ENCODE measurements at places on chromosomes 6 and 20.

DNA sequence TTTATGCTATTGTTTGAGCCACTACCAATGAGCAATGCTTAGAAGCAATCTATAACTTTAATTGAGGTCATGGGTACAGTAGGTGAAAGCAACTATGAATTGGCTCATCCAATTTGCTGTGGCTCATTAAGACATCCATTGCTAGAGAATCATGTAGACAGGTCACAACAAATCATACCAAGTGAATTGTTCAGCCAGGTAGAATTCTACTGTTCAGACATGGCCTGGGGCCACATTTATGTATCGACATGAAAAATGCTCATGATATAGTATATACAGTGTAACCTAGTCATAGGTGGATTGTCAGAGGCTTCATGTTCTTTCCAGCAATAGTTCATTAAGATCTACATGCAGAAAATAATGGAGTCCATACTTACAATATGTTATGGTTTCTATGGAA, 633.7 kb upstream of the EYS start:
- DNase-seq: no peak

DNA sequence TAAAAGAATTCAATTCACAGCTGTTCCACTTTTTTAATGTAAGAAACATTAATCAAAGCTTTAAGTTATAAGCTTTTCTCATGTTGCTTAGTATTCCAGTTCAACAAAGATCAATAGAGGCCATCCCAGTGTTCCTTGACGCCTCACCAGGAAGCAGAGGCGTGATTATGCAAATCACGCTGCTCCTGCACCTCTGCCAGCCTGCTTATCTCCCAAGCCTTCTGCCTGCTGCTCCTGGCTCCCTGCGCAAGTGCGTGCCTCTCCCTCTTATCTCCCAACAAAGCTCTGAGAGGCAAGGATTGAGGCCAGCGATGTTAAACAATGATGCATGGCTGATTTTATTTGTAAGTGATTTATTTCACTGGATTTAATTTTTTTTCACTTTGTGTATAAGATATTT, 42.8 kb downstream of the INSM1 start:
- no peak for DNase-seq

GRCh38 chr6:12749531-12750379, 33.2 kb downstream of the PHACTR1 start:
- no peak for DNase-seq

GRCh38 chr20:10877342-10877741, 203.5 kb upstream of the JAG1 start:
- DNase-seq: no peak

DNA sequence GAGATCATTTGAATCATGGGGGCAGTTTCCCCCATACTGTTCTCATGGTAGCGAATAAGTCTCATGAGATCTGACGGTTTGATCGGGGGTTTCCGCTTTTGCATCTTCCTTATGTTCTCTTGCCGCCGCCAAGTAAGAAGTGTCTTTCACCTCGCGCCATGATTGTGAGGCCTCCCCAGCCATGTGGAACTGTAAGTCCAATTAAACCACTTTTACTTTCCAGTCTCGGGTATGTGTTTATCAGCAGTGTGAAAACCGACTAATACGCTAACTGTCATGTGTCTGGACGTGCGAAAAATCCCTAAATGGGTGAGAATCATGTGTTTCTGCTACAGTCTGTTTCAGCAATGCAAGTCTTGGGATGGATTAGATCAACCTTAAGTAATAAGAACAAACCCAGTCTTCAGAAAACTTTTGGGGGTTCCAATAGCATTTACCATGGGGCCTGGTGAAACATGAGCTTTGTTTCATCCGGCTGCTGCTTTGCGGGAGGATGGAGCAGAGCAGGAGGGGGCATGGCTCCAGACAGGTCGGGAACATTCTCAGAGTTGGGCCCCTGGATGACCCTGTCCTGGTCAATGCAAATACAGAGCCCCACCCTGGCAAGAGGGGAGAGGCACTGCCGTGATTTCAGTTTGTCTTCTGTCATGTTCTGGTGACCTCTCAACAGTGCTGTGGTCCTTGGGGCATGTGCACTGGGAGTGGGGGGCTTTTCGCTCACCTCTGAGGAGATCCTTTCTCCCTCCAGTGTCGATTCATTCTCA, 41.5 kb downstream of the CTCFL start:
- no peak for DNase-seq

GRCh38 chr20:49786196-49786595, 26.4 kb upstream of the SLC9A8 start:
- no peak for DNase-seq

GRCh38 chr6:382883-383810, 8.4 kb upstream of the IRF4 start:
- no peak for DNase-seq

GRCh38 chr20:46901638-46902037, 7.0 kb downstream of the EYA2 start:
- DNase-seq: no peak

GRCh38 chr6:36793296-36793912, 45.8 kb downstream of the CPNE5 start:
- no peak for DNase-seq

- no peak for DNase-seq
These were observed 43.8 kb downstream of the POPDC3 start for GRCh38 chr6:105135907-105136430.

DNA sequence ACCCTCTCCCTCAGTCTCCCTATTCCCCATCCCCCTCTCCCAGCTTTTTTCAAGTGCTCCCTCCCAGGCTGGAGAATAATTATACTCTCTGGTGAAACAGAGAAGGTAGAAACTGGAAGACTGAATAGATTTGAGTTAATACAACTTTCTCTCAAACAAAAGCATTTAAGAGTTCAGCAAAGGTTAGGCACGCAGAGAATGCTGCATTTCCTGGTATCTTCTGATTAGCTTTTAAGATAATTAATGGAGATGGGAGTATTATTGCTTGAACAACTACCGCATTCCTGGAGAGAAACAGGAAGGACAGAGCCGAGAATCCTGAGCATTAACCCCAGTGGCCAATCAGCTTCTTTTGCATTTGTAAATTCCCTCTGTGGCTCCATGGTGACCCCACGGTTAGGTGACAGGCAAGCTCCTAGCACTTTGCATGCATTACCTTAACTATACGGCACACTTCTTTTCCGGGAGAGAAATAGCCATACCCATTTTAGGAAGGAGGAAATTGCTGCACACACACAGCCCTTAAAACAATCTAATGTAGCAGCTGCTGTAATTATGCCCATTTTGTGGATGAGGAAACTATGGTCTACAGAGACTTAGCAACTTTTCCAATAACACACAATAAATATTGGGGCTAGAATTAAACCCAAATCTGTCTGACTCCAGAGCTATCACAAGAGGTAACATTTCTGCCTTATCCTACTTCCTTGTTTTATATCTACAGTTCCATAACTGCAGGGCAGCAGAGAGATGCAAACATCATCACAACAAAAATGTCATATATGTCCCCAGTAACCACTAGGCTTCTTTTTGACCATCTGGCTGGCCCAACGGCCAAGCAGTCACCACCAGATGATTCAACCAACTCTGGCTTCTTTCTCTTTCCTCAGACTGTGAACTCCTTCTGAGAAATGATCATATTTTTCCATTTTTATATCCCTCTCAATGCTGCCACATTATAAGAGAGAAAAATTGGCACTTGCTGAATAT, 169.9 kb downstream of the CD24 start:
- DNase-seq: no peak

- DNase-seq: no peak
These were observed 154.9 kb downstream of the FOXA2 start for GRCh38 chr20:22429175-22430153.

GRCh38 chr6:161372422-161372793, 98.5 kb upstream of the AGPAT4 start:
- no peak for DNase-seq

GRCh38 chr6:158737710-158738615, 81.2 kb downstream of the EZR start:
- DNase-seq: no peak

DNA sequence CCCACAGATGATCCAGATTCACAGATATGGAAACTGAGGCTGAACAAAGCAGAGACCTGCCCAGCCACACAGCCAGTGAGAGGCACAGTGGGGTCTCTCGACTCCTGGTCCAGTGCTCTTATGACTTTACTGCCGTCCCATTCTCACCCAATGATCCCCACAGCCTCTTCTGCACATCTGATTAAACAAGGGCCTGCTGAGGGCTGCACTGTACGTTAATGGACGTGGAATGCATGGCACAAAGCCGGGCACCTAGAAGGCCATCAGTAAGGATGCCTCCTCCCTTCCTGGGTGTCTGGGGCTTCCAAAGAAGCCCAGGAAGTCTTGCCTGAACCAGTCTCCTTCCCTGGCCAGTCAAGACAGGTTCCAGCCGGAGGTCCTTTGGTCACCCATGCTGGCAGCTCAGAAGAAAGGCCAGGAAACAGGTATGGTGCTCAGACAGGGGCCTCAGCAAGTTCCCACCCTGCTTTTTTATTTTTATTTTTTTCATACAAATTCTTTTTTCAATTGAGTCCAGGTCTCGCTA, 3.8 kb downstream of the TFEB start:
- DNase-seq: no peak

DNA sequence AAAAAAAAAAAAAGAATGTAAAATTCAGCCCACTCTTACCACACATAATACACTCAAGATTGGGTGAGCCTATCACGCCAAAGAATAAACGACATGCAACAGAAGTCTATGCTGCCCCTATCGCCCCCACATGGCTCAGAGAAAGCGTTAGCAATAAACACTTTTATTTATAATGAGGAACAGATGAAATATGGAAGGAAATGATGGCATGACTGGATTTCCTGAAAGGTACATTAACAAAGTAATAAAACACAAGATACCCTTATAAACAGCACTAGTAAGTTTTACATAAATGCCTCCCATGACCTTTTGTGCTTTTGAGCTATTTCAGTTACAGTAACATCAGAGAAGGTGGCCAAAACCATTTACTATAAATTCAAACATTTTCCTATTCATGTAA, 71.4 kb upstream of the SCAF8 start:
- no peak for DNase-seq

GRCh38 chr20:6636209-6637159, 131.0 kb upstream of the BMP2 start:
- no peak for DNase-seq

DNA sequence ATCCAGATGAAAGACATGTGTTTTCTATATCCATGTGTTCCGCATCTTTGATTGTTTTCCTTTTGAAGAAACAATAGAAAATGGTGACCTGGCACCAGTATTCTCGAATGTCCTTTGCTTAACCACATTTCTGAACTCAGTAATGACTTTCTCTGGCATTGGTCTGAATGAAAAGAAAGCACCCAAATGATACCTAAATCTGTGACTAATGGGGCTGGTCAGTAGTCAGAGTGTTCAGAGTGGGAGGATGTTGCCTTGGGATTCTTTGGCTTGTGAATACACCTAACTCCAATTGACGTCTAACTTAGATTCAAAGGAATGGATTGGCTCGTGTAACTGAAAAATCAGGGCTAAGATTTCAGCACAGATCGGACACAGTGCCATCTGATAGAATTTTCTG, 27.1 kb downstream of the PARD6B start:
- DNase-seq: no peak

GRCh38 chr6:137542713-137543112, 48.5 kb upstream of the OLIG3 start:
- no peak for DNase-seq

GRCh38 chr6:105593056-105593690, 190.3 kb upstream of the PREP start:
- no peak for DNase-seq

DNA sequence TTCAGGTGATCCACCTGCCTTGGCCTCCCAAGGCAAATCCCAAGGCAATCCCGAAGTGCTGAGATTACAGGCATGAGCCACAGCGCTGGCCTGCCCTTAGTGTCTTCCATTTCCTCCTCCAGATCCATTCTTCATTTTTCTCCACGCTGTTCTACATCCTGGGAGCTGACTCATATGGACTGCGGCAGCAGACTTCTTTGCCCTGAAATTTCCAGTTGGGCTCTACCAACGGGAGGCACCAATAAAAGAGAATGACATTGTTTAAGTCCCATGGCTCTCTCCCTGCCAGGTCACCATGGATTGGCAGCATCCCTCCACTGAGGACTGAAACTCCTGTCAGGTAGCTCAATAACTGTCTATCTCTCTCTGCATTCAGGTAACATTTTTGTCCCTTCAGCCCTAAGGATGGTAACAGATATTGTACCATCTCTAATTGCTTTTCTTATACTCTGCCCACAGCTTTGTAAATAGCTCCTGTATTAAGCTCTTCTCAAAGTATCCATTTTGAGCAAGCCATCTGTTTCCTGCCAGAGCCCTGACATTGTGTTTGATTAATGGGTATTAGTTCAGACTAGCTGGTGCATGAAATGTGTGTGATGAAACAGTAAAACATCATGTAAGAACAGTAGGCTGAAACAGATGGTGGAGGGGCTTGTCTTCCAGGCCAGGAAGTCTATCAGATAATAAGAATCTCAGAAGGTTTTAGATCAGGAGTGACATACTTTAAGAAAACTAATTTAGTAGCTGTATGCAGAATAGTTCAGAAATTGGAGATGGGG, 3.6 kb downstream of the TBCC start:
- no peak for DNase-seq

- DNase-seq: no peak
These were observed 163.9 kb downstream of the SCP2D1 start for GRCh38 chr20:18977441-18977840.

DNA sequence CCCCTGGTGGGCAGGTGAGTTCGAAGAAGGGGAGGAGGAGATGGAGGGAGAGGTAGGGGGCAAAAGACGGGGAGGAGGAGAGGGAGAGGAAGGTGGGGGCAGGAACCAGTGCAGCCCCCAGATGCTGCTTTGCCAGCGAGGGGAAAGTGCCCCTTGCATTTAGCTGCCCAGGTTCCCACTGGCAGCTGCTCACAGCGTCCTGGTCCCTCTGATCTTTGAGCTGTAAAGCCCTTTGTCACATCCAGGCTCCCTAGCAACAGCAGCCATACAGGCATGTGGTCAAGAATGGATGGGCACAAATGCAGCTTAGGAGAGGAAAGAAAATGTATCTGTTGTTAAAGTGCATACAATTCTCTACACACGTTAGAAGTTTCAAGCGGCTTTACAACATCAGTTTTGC, 160.9 kb downstream of the CD83 start:
- DNase-seq: no peak

DNA sequence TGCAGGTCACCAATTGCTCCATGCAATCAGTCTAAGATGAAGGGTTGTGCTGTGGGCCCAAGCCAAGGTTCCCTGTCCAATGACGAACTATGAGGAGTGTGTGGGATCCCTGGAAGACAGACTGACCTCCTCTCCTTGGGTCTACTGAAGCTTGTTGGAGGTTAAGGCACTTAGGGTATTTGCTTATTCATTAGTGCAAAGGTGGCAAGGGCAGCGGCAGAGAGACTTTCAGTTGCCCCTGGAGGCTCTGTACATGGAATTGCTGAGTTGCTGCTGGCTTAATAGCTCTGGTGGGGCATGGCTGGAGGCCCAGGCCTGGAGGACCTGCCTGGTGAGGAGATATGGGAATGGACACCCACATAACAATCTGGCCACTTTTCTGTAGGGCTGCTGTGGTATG, 29.8 kb upstream of the CST5 start:
- no peak for DNase-seq
